NCI-H510A treated with DMSO at 0.1 percent for 48 hours (cell line): ENCODE measurements at places on chromosomes 7 and 10.

GRCh38 chr7:157429680-157430224 lies 92.9 kb downstream of the DNAJB6 start:
- no peak for DNase-seq

DNA sequence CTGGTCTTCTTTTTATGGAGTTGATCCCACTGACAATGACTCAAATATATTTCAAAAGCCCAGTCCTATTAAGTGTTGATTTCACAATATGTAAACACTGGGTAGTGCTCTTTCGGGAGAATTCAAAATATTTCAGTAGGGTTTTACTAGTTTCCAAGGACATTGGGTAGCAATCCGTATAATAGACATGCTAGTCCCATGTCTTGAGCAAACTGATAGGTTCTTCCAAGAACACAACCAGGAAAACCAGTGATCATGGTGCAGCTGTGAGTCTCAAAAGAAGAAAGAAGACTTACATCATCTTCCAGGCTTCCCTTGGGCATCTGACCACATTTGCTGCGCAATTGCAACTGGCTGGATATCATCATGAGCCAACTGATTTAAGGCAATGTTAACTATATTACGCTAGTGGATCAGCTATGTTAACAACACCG lies 59.3 kb upstream of the APBB1IP start:
- no peak for DNase-seq

DNA sequence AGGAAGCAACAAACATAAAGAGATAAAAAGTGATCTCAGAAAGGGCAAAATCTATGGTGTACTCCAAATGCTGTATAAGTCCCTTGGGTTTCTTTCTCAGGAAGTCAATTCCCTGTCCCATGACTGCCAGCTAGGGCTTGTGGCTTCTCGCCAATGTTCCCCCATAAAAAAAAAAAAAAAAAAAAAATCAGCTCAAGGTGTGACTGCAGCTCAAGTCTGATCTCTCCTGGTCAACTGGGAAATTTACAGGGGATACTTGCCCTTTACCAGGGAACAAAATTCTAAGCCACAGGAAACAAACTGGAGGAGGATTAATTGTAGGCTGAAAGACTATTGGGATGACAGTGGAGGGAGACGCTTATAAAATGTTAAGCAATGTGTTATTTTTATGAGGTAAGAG lies 76.0 kb downstream of the PCGF5 start:
- no peak for DNase-seq

GRCh38 chr10:80709866-80710265 lies 172.2 kb downstream of the SH2D4B start:
- no peak for DNase-seq

DNA sequence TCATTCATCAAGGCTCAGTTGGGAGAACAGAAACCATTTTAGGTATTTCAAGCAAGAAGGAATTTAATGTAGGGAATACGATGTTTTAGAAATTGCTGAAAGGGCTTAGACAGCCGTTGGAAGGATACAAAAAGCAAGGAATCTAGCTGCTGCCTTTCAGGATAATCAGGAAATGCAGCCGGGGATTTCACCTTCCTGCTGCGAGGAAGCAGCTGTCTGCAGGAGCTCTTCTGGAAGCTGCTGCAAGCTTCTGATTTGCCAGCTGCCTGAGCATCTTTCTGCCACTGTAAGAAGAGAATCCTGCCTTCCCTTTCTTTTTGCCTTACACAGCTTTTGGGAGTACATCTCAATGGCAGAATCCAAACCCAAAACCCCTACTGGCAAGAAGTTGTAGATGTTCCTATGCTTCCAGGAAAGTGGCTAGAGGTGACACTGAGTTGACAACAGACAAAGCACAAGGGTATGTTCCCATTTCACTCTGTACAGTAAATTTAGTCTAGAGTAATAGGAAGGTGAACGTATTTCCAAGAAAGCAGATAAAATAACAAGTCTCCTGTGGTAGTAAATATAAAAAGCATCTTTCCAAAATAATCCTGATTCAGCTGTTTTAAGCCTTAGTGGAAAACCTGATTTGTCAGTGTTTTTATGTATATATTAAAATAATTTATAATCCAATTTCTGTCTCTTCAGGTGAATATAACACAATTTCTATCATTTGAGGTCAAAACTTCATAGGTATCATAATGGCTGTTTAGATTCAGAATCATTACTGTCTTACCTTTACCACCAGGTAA lies 148.4 kb upstream of the LRGUK start:
- no peak for DNase-seq

DNA sequence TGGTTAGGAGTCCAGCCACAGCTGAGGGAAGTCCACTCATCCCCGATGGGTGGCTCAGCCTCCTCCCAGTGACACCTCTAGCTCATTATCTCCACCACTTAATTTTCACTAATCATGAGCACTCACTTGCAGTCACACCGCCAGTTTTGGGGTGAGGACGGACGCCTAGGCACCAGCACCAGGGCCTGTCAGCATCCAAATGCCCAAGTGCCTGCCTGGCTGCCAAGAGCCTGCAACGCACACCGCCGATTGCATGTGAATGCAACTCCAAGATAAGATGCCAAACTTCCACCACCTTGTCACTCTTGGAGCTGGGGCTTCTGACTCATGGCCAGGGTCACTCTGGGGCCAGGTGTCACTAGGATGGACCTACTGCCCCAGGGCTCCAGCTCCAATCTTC lies 24.4 kb upstream of the SMARCD3 start:
- no peak for DNase-seq
